Muscle of leg (tissue), 16 donors: ENCODE measurements at places on chromosomes 11 and 22. TPM values are rescaled to one million over a fixed set of nuclear protein-coding genes. Genes with fewer than 3 reads are reported as not detected.

The OR51G1 gene
- not detected for total RNA-seq

The ROBO3 gene
- 18.5 TPM for total RNA-seq

The APLP2 gene
- total RNA-seq, result 84.7 TPM

The CACNA1I gene
- total RNA-seq, result 0.04 TPM

The TRIM49 gene
- total RNA-seq, result not detected

The CAPRIN1 gene
- 117 TPM for total RNA-seq

DNA sequence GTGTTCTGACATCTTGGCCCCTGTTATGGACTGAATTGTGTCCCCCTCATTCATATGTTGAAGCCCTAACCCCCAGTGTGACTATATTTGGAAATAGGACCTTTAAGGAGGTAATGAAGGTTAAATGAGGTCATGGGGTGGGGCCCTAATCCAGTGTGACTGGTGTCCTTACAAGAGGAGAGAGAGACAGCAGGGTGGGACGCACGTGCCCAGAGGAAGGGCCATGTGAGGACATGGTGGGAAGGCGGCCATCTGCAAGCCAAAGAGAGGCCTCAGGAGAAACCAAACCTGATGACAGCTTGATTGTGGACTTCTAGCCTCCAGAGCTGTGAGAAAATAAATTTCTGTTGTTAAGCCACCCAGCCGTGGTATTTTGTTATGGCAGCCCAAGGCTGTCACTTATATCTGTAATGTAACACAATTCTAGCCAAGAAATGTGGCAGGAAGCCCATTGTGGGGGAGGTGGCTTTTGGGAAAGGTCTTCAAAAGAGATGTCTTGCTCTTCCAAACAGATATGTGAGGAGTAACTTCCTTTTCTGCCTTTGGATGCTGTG, 23.7 kb downstream of the SLC22A6 start:
- no peak overlapping the region for H3K4me3 ChIP-seq
- H3K27me3 ChIP-seq, result no peaks in the 10 kb centered on the region
- peak; percentile 13 for DNase-seq
- H3K27ac ChIP-seq, result no peak overlapping the region

GRCh38 chr11:14554959-14555358, 34.8 kb upstream of the PSMA1 start:
- DNase-seq, result peak; percentile 79
- H3K27me3 ChIP-seq, result no peaks in the 10 kb centered on the region
- H3K36me3 ChIP-seq, result no peaks in the 10 kb centered on the region

- H3K36me3 ChIP-seq, result no peaks in the 10 kb centered on the region
- H3K4me3 ChIP-seq, result no peak overlapping the region
- peak overlapping the region; percentile 85 for H3K27ac ChIP-seq
- peak; percentile 98 for DNase-seq
- H3K27me3 ChIP-seq, result no peaks in the 10 kb centered on the region
Measured at GRCh38 chr22:32745251-32745995, 56.1 kb upstream of the TIMP3 start.

DNA sequence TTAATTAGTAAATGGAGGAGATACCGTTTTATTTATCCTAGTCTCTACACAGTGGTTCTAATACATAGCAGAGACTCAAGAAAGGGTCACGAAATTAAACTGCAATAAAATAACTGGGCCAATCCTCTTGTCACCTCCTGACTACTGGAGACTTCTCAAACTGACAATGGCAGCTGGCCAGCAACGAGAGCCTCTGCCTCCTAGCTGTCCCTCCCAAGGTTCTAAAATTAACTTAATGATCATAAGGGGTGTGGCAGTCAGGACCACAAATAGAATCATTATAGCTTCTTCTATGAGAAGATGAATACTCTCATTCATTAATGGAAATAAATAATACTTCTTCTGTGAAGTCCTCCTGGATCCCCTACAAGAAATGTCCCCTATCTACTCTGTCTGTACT, 63.8 kb upstream of the APOA1 start:
- DNase-seq, result peak; percentile 83
- H3K4me3 ChIP-seq, result no peak overlapping the region
- H3K36me3 ChIP-seq, result peaks cover 3% of the 10 kb centered on the region

GRCh38 chr22:44536411-44536810, 38.4 kb upstream of the RTL6 start:
- no peak for DNase-seq
- peaks cover 8% of the 10 kb centered on the region for H3K4me1 ChIP-seq
- peaks cover 31% of the 10 kb centered on the region for H3K27me3 ChIP-seq
- H3K36me3 ChIP-seq, result no peaks in the 10 kb centered on the region
- H3K4me3 ChIP-seq, result no peak overlapping the region

DNA sequence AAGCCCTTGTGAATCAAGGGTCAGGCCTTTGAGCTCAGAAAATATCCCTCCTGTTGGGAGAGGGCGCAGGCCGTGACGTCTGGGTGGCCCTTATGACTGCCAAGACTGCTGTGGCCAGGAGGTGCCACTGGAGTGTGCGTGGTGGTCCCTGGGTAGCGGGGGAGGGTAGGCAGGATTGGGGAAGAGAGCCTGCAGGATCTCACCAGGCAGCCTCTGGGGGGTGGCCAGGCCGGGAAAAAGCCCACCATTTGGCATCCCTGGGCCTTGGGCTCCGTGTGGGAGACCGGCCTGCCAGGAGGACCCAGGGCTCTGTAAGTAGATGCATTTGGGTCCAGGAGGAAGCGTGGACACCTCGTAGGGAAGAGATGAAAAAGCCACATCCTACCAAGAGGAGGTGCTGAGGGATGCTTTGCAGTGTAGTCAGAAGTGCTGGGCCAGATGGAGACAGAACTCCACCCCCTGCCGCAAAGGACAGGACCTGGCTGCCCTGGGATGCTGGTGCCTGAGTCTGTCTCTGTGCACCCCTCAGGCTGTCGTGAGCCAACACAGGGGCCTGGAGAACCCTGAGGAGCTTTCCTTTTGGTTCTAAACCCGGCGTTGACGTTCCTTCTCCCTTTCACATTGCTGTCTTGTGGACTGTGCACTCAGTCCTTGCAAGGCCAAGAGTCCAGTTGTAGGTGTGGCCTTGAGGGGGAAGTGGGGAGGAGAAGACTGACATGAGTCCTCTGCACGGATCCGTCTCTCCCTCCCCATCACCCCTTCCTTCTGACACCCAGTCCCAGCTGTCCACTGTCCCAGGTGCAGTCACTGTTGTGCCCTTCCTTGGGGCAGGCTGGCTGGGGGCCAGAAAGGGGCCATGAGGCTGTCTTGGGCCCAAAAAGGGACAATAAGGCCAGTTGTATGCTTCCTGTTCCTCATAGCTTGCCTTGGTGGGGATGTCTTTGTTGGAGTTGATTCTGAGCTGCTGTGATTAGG, 12.7 kb upstream of the MIEF1 start:
- peaks cover 14% of the 10 kb centered on the region for H3K4me1 ChIP-seq
- H3K4me3 ChIP-seq, result no peak overlapping the region
- no peak for DNase-seq
- H3K36me3 ChIP-seq, result no peaks in the 10 kb centered on the region
- H3K27ac ChIP-seq, result no peak overlapping the region

DNA sequence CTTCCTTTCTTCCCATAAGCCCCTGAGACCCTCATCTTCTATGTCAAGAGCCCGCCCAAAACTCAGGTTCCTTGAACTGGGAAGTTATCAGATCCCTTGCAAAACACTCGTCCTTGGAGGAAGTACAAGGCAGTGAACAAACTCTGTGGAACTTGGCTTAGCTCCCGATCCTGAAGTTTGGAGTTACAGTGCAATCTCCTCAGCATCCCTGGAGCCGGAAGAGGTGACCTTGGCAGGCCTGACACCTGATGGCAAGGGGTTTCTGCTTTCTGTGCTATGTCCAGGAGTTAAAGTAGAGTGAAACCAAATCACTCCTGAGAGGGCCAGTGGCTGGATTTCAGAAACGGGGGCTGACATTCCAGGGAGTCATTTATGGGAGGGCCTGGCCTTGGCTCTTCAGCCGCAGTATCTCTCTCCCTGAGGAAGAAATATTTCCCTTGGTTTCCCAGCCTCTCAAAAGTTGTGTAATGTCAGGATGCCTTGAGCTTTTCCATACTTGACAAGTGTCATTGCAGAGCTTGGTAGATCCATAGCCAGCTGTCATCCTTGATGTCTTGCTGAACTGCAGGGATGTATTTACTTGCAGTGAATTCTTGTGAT, 1.9 kb upstream of the GRAMD1B start:
- no peak overlapping the region for H3K4me3 ChIP-seq
- no peak overlapping the region for H3K27ac ChIP-seq
- peak; percentile 36 for DNase-seq
- H3K4me1 ChIP-seq, result peaks cover 44% of the 10 kb centered on the region
